ENCODE measurements at places on chromosomes 7 and 10.

- DNase-seq: no peak
Observed at GRCh38 chr10:133276435-133277201, at the start of gene ADAM8. Gene ADAM8, minus strand, starts transcription at chr10:133276868. Its CDS starts 51 bp downstream, at chr10:133276817.

- no peak for DNase-seq
Observed at GRCh38 chr7:31053986-31054385, 1.9 kb downstream of the ADCYAP1R1 start.

- DNase-seq: no peak
Observed at GRCh38 chr7:133606991-133607390, 354.1 kb downstream of the EXOC4 start.

GRCh38 chr7:2805213-2805944 lies 38.7 kb downstream of the GNA12 start:
- no peak for DNase-seq

DNA sequence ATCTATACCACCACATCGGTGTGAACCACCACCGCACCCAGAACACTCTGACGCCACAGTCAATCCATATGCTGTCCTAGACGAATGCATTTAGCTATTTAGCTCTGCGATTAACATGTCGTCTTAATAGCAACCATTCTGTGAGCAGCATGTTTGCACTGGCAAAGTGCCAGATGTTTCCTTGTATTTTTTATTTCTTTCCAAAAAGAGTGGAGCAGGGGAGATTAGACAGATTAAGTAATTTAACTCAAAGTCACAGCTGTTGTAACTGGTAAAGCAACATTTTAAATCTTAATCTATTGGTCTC lies 57.0 kb upstream of the ARL4A start:
- no peak for DNase-seq

- DNase-seq: peak; percentile 45
Observed at GRCh38 chr7:27205325-27206280, 5.7 kb upstream of the HOXA13 start.
